ENCODE measurements at places on chromosomes 4 and X.
A peak's percentile ranks its signal among the peaks of the same experiment; 100 is the strongest.

- no peak for DNase-seq
Measured at GRCh38 chrX:9298221-9298620, 166.6 kb upstream of the TBL1X start.

GRCh38 chr4:47032405-47033106 lies 1.2 kb downstream of the GABRB1 start:
- peak; percentile 6 for DNase-seq

- no peak for DNase-seq
Measured at GRCh38 chr4:110418641-110419040, 57.3 kb upstream of the ENPEP start.

DNA sequence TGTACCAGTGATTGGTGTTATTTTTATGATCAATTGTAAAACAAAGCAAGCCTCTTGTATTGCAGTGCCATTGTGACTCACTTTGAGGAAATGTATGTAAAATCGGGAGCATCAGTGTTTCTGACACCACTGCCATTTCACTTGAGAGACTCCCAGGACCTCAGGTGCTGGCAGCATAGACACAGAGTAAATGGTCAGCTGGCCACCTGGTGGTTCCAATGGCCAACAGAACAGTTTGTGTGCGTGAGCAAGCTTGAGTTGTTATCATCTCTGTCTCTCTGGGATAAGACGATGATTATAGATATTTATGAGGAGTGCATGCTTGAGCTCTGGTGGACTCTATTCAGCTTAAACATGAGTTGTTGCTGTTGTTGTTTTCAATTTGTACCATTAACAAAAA lies 356.6 kb downstream of the GUCY2F start:
- no peak for DNase-seq

GRCh38 chrX:139581068-139581467 lies 50.5 kb downstream of the F9 start:
- DNase-seq: no peak

- no peak for DNase-seq
Measured at GRCh38 chr4:1637580-1638271, 46.4 kb downstream of the FAM53A start.

GRCh38 chrX:38669428-38669827 lies 108.1 kb downstream of the TSPAN7 start:
- DNase-seq: no peak

- DNase-seq: no peak
Measured at GRCh38 chrX:153075366-153075765, 3.1 kb downstream of the PNMA6A start.

Measured in activated T-helper 1 cell treated with Interleukin-2 at 50 U/mL for 16 hours (primary cell).